ENCODE measurements at places on chromosomes 1 and 21.

DNA sequence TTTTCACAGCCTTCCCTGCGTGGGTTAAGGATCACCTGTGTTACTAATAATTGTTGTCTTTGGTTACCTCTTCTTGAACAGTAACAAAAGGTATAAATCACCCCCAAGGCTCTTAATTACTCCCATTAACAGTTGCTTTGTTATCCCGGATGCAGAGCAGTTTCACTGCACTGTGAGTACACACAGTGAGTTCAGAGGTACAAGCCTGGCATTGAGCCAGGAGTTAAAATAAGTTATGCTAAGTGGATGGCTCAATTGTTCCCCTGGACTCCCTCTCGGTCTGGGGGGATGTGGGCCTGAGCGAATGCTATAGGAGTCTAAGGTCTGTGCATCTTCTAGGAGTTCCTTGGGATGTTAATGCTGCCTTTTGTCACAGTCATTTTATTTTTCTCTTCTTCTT, 258.3 kb downstream of the ATG4C start:
- no peak for DNase-seq

GRCh38 chr1:16009030-16009460, 5.0 kb downstream of the SRARP start:
- no peak for DNase-seq

GRCh38 chr1:29129916-29130315, 6.2 kb upstream of the TMEM200B start:
- DNase-seq, result no peak

DNA sequence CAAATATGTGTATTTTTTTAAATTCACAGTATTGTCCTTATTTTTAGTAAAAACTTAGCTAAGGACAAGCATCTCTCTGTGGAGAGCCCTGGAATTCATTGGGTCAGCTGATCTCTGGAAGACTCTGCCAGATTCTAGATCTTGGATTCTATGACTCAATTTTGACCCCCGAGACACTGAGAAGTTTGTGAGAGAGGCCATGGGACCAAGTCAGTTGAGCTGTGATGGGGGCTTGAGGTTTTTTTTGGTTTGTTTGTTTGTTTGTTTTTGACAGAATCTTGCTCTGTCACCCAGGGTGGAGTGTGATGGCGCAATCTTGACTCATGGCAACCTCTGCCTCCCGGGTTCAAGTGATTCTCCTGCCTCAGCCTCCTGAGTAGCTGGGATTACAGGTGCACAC, 13.5 kb downstream of the SHISA4 start:
- no peak for DNase-seq

DNA sequence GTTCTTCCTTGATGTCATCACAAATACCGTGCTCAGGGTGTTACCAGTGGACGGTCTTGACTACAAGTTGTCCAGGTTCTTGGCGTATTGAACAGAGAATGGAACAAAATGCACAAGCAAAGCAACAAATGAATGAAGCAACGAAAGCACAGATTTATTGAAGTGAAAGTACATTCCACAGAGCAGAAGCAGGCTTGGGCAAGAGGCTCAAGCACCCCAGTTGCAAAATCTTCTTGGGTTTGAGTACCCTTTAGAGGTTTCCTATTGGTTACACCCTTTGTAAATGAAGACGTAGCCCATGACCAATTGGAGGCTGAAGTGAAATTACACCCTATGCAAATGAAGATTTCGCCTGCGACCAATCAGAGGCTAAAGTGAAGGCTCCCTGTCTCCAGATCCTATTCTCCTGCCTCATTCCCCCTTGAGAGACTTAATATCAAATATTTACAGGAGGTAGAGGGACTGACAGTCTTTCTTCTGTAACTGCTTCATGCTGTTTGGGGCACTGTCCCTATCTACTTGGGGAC, 38.3 kb downstream of the YY1AP1 start:
- no peak for DNase-seq

DNA sequence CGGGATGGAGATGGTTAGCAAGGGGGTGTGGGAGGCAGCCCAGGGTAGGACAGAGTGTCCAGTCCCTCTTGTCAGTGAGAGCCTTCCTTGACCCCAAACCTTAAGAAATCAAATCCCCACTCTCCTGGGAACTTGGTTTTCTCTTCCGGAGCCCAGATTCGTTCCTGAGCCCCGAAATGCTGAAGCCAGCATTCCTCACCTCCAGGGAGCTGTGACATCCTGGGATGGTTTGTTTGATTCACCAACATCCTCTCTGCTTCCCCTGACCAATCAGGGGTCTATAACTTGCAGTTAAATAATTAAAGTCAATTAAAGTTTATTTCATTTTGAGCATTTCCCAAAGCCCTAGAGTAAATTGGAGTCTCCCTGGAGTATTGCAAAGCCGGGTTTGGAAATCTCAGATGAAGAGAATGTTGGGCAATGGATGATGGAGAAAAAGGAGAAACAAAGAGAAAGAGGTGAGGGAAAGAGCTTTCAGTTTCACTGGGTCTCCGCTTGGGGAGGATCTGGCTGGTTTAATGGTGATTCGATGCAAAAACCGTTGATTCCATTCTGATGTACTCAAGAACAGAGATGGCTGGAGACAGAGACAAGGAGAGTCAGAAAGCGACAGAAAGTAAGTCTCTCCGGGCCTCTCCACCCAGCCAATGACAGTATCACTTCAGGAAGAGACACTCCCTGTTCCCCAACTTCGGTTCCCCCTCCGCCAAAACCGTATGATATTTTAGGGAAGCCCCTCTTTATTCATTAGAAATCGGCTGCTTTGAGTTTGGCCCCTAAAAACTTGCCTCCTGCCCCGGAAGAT, 12.8 kb upstream of the ALX3 start:
- DNase-seq, result no peak

- no peak for DNase-seq
These were observed 418.1 kb upstream of the VAMP3 start for GRCh38 chr1:7352974-7353373.

- DNase-seq, result no peak
These were observed 93.3 kb downstream of the PDE9A start for GRCh38 chr21:42746593-42747275.

- no peak for DNase-seq
These were observed 252.2 kb downstream of the FAF1 start for GRCh38 chr1:50707824-50708223.

DNA sequence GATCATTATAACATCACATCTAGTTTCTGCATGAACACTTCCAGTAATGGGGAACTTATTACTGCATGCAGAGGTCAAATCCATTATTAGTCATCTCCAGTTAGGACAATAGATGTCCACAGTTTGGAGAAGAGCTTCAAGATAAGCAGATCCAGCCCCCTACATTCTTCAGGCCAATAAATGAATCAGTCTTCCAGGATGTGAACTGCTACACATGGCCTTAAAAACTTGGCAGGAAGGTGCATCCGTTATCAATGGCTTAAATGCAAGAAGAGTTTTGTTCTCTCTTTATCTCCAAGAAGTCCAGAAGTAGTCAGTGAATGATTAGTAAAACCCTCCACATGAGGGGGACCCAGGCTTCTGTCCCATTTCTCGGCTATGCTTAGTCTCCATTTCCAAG, 70.8 kb downstream of the DMRTA2 start:
- no peak for DNase-seq

DNA sequence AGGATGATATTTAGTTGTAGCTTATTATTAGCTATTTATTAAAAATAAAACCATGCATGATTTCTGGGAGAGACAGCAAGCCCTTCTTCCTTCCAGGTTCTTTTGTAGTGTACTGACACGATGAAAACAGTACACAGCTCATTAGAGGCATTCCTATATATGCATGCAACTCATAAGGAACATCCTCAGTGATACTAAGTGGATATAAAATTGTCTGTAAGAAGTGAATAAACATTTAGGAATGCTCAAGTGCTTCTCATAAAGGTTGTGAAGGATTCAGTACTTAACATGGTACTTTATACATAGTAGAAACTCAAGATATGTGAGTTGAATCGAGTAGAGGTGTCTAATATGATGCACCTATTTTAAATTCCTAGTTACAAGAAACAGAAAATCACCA, 287.7 kb downstream of the SDCCAG8 start:
- DNase-seq, result no peak

DNA sequence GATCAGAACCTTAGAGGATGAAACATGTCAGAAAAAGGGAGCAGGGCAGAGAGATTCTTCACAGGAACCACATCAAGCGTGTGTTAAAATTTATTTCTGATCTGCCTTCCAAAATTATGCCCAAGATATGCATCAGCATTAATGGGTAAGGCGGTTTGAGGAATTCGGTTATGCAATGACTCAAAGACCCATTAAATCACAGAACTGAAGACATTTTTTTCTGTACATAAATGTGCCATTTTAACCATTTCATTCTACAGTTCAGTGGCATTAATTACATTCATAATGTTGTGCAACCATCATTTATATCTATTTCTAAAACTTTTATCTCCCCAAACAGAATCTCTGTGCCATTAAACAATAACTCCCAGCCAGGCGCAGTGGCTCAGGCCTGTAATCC, 43.4 kb downstream of the CNST start:
- no peak for DNase-seq

- DNase-seq, result no peak
These were observed 8.9 kb downstream of the LYST start for GRCh38 chr1:235857756-235858155.

DNA sequence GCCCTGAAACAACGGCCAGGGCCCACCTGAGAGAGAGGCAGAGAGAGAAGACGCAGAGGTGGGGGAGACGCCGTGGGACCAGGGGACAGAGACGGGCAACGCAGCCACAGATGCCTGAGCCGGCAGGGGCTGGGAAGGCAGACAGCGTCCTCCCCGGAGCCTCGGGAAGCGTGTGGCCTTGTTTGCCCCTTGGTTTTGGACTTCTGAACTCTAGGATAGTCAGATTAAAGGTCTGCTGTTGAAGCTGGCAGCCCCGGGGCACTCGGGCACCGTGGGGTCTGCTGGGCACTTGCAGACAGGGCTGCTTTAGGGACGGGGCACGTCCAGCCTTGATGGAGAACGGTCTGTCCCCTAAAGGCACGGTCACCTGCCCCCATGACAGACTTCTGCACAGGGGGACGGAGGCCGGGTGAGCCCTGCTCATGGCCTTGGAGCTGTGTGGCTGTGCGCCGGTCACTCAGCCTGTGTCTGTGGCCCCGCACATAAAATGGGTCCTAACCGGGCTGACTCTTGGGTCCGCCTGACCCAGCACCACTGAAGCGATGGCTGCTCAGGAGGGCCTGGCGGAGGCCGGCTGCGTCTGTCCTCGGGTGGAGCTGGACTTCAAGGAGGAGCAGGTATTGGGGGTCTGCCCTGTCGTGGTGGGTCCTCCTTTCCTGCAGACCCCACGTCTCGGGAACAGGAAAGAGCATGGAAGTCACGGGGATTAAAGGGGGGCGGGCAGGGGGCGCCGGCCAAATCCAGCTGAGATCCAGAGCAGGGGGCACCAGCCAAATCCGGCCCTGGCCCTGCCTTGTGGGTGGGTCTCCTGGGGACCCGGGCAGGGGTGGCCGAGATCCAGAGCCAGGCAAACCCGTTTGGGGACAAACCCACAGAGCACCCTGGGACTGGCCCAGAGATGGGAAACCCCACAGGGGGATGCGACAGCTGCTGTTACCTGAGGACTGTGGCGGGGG, 9.6 kb upstream of the RNF223 start:
- no peak for DNase-seq

DNA sequence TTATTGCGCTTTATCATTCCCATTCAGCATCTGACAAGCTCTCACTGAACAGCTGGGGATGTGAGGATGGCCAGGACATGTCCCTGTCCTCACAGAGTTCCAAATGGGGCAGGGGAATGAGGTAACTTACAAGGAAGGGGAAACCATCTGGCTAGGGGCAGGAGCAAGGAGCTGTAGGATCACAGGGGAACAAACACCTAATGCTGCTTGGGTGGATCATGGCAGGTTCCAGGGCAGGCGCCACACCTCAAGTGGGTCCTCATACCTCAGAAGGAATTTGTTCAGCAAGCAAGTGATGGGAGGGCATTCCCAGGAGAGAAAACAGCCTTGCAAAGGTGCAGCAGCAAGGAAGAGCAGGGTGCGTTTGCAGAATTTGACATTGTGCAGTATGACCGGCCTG, 35.1 kb upstream of the GRIK3 start:
- DNase-seq, result no peak

- DNase-seq, result no peak
These were observed 21.3 kb upstream of the TLCD4 start for GRCh38 chr1:95095833-95096217.

DNA sequence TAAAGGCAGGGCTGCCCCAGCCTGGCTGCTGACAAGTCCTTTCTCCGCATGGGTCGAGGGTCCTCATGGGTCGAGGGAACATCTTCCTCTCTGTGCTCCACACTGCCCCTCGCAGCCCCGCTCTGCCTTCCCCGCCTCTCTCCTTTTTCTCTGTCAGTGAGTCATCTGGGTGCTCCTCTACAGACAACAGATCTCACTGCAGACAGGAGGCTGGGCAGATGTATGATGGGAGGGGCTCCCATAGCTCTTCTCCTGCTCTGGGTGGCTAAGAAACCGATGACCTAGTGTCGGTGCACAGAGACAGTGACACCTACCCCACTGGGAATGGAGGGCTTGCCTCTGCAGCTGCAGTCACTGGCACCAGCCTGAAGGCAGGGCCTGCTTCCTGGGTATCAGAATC, 5.5 kb downstream of the KCNA10 start:
- no peak for DNase-seq

- no peak for DNase-seq
These were observed 26.6 kb downstream of the IL6R start for GRCh38 chr1:154431586-154432373.

All from esophagus squamous epithelium (tissue), 5 donors.